ENCODE measurements at places on chromosomes 12 and 14. TPM values are rescaled to one million over a fixed set of nuclear protein-coding genes. Genes with fewer than 3 reads are reported as not detected.

The AQP6 gene
- not detected for total RNA-seq

The RIN3 gene
- 9.7 TPM for total RNA-seq

The TMEM52B gene
- total RNA-seq, result not detected

The TC2N gene
- 0.39 TPM for total RNA-seq

The NKX2-1 gene
- total RNA-seq, result not detected

The NEUROD4 gene
- total RNA-seq, result not detected

The PKP2 gene
- total RNA-seq, result not detected

The KRT7 gene
- total RNA-seq, result 24.8 TPM

The CELA1 gene
- not detected for total RNA-seq

The NPFF gene
- total RNA-seq, result not detected

The BBOF1 gene
- 19.1 TPM for total RNA-seq

The KLRC2 gene
- total RNA-seq, result not detected

The TSPAN19 gene
- total RNA-seq, result not detected

The ART4 gene
- total RNA-seq, result 0.11 TPM

The LRTM2 gene
- total RNA-seq, result not detected

Data from articular chondrocyte of knee joint (primary cell).